Fibroblast of lung (primary cell): ENCODE measurements at places on chromosomes 1 and 21. TPM values are rescaled to one million over a fixed set of nuclear protein-coding genes. Genes with fewer than 3 reads are reported as not detected.
A peak's percentile ranks its signal among the peaks of the same experiment; 100 is the strongest.

GRCh38 chr21:34017039-34017961 lies 56.1 kb upstream of the MRPS6 start:
- no peaks in the 10 kb centered on the region for H3K4me1 ChIP-seq
- no peak overlapping the region for H3K27ac ChIP-seq
- DNase-seq = peak; percentile 89
- no peaks in the 10 kb centered on the region for H3K36me3 ChIP-seq
- H3K27me3 ChIP-seq = no peaks in the 10 kb centered on the region
- no peak overlapping the region for H3K4me3 ChIP-seq

C4BPB gene
- not detected in 2 replicates for total RNA-seq

- H3K4me3 ChIP-seq = no peak overlapping the region
- no peaks in the 10 kb centered on the region for H3K27me3 ChIP-seq
- H3K4me1 ChIP-seq = peaks cover 3% of the 10 kb centered on the region
- H3K27ac ChIP-seq = no peak overlapping the region
Observed at GRCh38 chr1:225890346-225891228, 1.6 kb upstream of the LEFTY1 start.

DNA sequence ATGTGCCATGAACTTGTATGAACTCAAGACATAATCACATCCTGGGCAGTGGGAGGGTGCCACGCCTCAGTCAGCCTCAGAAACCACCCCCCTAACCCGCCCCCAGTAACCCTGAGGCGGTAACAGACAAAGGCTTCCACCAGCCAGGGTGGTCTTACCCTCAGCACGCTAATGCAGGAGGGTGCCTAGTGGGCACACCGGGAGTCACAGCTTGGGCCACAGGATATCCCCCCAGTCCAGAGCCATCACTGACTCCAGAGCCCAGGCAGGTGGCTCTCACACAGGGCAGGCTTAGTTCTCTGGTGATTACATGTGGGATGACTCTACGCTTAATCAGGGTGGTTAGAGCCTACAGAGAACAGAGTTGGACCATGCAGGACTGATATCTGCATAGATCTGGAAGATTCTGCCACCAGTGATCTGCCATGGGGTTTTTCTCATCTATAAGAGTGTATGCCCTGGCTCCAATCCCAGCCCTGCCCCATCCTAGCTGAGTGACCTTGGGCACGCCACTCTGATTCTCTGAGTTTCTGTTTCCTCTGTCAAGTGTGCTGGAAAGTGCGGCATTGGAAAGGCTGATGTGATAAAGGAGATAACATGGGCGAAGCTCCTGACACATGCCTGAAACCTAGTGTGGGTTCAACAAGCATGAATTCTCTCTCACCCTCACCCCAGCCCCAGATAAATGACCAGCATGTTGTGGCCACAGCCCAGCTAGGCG lies 27.3 kb downstream of the OPTC start:
- peaks cover 18% of the 10 kb centered on the region for H3K4me1 ChIP-seq
- no peak for DNase-seq
- no peaks in the 10 kb centered on the region for H3K27me3 ChIP-seq
- no peaks in the 10 kb centered on the region for H3K36me3 ChIP-seq

NME7 gene
- 21.0 and 24.7 TPM in 2 replicates for total RNA-seq

CFHR2 gene
- total RNA-seq = not detected in 2 replicates

DNA sequence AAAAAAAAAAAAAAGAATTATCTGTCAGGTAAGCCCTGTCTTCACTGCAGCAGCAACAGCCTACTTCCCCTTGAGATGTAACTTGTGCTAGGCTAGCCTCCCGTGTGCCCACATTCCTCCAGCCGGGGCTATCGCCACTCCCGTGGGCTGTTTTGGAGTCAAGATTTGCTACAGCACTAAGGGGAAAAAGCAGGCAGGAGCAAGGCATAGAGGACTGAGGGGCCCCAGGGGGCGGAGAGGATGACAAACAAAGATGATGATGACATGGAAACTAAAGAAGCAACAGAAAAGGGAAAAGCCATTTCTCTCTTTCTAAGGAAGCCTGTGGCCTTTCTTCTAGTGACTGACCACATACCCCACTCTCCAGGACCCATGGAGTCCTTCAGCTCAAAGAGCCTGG lies 1.9 kb downstream of the TNFAIP8L2 start:
- no peaks in the 10 kb centered on the region for H3K4me1 ChIP-seq
- peaks cover 3% of the 10 kb centered on the region for H3K36me3 ChIP-seq
- H3K4me3 ChIP-seq = no peak overlapping the region
- DNase-seq = no peak
- no peaks in the 10 kb centered on the region for H3K27me3 ChIP-seq

DNA sequence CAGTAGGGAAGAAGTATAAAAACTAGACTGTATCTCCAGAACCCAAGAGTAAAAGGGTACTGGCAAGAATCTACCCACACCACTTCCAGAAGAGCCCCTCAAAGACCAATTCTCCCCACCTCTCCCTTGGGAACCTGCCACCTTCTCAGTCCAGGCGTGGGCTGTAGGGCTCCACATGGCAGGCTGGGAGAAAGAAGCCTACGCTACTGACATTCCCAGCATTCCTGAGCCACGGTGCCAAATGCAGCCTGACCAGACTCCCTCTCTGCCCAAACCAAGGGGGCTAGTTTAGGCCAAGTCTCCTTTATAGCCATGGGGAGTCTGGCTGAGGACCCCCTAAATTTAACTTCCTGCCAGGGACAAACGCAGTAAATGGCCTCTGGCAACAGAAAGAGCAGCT lies 2.0 kb downstream of the UBE2Q1 start:
- H3K36me3 ChIP-seq = peaks cover 31% of the 10 kb centered on the region
- H3K4me3 ChIP-seq = peak overlapping the region; percentile 75
- peaks cover 10% of the 10 kb centered on the region for H3K4me1 ChIP-seq
- peak overlapping the region; percentile 64 for H3K27ac ChIP-seq

PRDM16 gene
- 1.3 and 1.8 TPM in 2 replicates for total RNA-seq

DNA sequence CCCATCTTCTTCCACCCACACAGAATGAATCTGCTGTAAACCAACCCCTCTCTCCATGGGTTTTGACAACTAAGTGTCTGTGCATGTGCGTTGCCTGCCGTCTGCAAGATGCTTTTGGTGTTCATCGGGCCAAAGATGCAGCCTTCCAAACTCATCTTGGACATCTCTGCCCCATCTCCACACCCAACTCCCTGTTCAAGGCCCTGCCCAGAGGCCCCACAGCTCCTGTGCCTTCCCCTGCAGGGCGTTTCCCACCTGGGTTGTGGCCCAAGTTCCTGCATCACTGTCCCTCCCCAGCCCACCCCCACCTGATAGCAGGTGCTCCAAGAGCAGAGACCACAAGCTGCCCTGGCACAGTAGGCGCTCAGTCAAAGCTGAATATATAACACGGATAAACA lies 103.2 kb downstream of the BCAR3 start:
- peaks cover 5% of the 10 kb centered on the region for H3K4me1 ChIP-seq
- no peak overlapping the region for H3K27ac ChIP-seq
- DNase-seq = no peak
- H3K36me3 ChIP-seq = peaks cover 24% of the 10 kb centered on the region
- no peaks in the 10 kb centered on the region for H3K27me3 ChIP-seq

DNA sequence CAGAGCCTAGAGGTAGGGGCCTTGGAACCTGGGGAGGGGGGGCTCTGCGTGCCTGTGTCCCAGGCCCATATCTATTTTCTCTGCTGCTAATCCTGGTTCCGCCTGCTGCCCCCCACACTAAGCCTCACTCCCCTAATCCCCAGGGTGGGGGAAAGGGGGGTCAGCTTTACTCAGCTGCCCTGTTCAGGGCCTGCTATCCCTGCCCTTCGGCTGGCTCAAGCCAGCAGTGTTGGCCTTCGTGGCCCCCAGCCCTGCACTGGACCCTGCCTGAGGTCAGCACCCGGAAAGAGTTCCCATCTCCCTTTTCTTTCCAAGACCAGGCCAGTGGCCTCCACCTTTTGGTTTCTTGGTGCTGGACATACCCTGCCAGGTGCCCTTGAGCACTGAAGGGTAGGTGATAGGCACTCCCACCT lies 8.4 kb downstream of the ZBTB7B start:
- no peaks in the 10 kb centered on the region for H3K27me3 ChIP-seq
- no peak overlapping the region for H3K4me3 ChIP-seq
- H3K36me3 ChIP-seq = peaks cover 3% of the 10 kb centered on the region
- no peak overlapping the region for H3K27ac ChIP-seq
- DNase-seq = no peak
- peaks cover 2% of the 10 kb centered on the region for H3K4me1 ChIP-seq

GRCh38 chr1:66298464-66298863 lies 235.5 kb upstream of the SGIP1 start:
- no peak overlapping the region for H3K4me3 ChIP-seq
- H3K4me1 ChIP-seq = no peaks in the 10 kb centered on the region
- no peak for DNase-seq

RHD gene
- not detected in 2 replicates for total RNA-seq

DNA sequence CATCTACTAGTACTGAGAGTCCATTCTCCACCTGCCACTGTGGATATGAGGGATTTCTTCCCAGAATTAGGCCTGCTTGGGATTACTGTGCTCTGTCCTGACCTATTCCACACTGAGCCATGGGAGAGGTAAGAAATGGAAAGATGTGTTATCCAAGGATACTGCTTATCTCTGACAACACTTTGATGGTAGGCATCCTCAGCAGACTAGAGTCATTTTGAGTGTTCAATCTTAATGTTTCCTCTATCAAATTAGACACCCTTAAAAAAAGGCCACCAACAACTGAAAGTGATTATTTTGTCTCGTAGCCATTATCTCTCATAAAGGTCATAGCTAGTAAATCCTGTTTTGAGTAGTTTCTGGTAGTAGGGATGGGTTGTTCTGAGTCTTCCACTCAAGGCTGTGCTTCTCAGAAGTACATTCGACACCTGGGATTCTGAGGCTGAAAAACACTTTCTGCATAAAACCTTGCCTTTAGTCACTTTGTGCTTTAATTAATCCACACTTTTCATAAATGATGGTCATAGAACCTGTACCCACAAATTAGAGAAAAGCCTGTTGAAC lies 8.8 kb downstream of the ATPAF1 start:
- DNase-seq = no peak
- no peak overlapping the region for H3K4me3 ChIP-seq
- H3K4me1 ChIP-seq = no peaks in the 10 kb centered on the region

DNA sequence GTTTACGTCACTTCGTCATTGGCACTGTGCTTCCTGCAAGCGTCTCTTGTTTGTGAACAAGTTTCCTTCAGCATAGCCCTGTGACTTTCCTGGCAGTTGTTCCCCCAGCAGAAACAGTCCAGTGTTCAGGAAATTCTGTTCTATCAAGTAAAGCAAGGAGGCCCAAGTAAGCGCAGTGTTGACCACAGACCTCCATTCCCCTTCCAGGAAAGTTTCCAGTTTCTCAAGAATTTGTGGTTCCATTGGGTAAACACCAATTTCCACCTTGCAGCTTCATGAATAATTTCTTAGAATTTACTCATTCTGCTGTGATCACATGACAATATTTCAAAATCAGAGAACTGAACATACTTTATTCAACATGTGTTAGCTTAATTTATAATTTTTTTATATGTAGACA lies 88.5 kb upstream of the ETV3 start:
- no peak for DNase-seq
- H3K4me1 ChIP-seq = no peaks in the 10 kb centered on the region
- no peaks in the 10 kb centered on the region for H3K27me3 ChIP-seq
- H3K4me3 ChIP-seq = no peak overlapping the region

NECTIN4 gene
- total RNA-seq = under 0.01 and 0.33 TPM in 2 replicates

DNA sequence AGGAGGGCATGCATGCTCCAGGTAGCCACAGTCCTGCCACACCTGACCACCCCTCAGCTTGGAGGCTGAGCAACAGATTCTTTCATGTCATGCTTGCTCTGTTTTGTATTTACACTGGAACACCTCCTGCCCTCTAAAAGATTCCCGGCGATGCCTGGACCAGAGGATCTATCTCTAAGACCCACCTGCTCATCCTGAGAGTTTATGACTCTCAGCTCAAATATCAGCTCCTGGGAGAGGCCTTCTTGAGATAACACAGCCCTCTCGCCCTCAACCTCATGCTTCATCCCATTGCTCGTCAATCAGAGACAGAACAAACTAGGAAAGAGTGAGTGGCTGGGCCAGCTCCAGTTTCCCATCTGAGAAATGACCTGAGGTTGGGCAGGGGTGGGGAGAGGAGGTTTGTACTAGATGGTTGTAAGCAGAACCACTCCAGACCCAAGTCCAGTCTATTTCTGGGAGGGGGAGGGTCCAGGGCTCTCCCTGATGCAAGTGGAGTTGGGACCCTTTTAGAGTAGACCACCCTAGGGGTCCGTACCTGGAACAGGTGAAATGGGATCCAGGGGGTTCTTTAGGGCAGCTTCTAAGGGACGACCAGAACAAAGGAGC lies 524.5 kb downstream of the MATN1 start:
- no peaks in the 10 kb centered on the region for H3K36me3 ChIP-seq
- H3K27ac ChIP-seq = no peak overlapping the region
- no peak overlapping the region for H3K4me3 ChIP-seq
- DNase-seq = no peak

GRCh38 chr1:233620065-233620464 lies 6.2 kb downstream of the KCNK1 start:
- no peaks in the 10 kb centered on the region for H3K4me1 ChIP-seq
- H3K27ac ChIP-seq = no peak overlapping the region
- no peak for DNase-seq
- no peaks in the 10 kb centered on the region for H3K36me3 ChIP-seq

GRCh38 chr1:194056169-194056568 lies 869.8 kb upstream of the B3GALT2 start:
- H3K4me3 ChIP-seq = no peak overlapping the region
- DNase-seq = peak; percentile 12
- no peak overlapping the region for H3K27ac ChIP-seq
- no peaks in the 10 kb centered on the region for H3K4me1 ChIP-seq
- no peaks in the 10 kb centered on the region for H3K27me3 ChIP-seq

- no peak overlapping the region for H3K4me3 ChIP-seq
- no peak overlapping the region for H3K27ac ChIP-seq
- no peaks in the 10 kb centered on the region for H3K27me3 ChIP-seq
- no peaks in the 10 kb centered on the region for H3K4me1 ChIP-seq
- H3K36me3 ChIP-seq = no peaks in the 10 kb centered on the region
Observed at GRCh38 chr1:20349971-20350370, 59.3 kb downstream of the VWA5B1 start.

RXFP4 gene
- not detected in 2 replicates for total RNA-seq

GRCh38 chr21:45075596-45076244 lies 1.3 kb downstream of the ADARB1 start:
- DNase-seq = peak; percentile 24
- H3K4me1 ChIP-seq = no peaks in the 10 kb centered on the region
- peak overlapping the region; percentile 12 for H3K27ac ChIP-seq
- no peaks in the 10 kb centered on the region for H3K27me3 ChIP-seq
- peak overlapping the region; percentile 85 for H3K4me3 ChIP-seq

- no peaks in the 10 kb centered on the region for H3K4me1 ChIP-seq
- no peak for DNase-seq
- H3K4me3 ChIP-seq = no peak overlapping the region
- H3K27ac ChIP-seq = no peak overlapping the region
- no peaks in the 10 kb centered on the region for H3K27me3 ChIP-seq
- H3K36me3 ChIP-seq = no peaks in the 10 kb centered on the region
Observed at GRCh38 chr21:21915816-21916215, 917.6 kb downstream of the NCAM2 start.

- H3K4me3 ChIP-seq = no peak overlapping the region
- H3K4me1 ChIP-seq = no peaks in the 10 kb centered on the region
- H3K27me3 ChIP-seq = no peaks in the 10 kb centered on the region
- peak; percentile 25 for DNase-seq
- no peak overlapping the region for H3K27ac ChIP-seq
Observed at GRCh38 chr1:186722711-186723309, 42.6 kb upstream of the PTGS2 start.

- no peak for DNase-seq
- H3K27ac ChIP-seq = no peak overlapping the region
- no peak overlapping the region for H3K4me3 ChIP-seq
Observed at GRCh38 chr1:8568837-8569236, 248.6 kb downstream of the RERE start.

CFHR5 gene
- total RNA-seq = not detected in 2 replicates
